Muscle of leg (tissue), 16 donors: ENCODE measurements at places on chromosomes 5 and 9.

- peak; percentile 51 for DNase-seq
These were observed 2.6 kb upstream of the GAPVD1 start for GRCh38 chr9:125258832-125259534.

DNA sequence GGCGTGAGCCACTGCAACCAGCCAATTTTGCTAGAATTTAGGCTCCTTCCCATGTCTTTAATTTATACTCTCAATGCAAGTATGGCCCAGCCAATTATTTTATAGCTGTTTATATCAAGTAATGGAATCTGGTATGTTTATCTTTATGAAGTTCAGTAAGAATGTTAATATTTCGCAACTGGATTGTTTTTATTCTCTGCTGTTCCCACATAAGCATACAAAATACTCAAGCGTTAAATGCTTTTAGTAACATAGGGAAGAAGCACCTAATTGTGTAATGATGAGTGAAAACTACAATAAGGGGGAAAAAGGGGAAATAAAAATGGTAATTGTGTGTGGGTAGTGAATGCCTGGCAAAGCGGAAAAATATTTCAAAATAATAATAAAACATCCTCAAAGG is 21.3 kb downstream of the PWWP2A start:
- peak; percentile 16 for DNase-seq

DNA sequence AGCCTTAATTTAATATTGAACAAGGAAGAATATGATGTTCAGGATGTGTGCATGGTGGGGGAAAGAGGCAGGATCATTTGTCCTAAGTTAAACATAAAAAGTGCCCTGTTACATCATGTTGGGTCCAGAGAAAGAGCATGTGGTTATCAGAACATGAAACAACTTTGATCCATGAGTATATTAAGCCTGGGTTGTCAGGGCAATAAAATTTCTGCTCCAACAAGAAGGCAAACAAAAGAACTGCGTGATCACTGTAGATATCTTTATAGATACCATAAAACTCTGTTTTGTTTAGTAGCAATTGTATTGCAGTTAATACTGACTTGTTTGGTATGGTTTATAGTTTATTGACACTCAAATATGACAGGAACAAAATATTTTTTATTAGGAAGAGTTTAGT is 35.2 kb downstream of the PCA3 start:
- no peak for DNase-seq

DNA sequence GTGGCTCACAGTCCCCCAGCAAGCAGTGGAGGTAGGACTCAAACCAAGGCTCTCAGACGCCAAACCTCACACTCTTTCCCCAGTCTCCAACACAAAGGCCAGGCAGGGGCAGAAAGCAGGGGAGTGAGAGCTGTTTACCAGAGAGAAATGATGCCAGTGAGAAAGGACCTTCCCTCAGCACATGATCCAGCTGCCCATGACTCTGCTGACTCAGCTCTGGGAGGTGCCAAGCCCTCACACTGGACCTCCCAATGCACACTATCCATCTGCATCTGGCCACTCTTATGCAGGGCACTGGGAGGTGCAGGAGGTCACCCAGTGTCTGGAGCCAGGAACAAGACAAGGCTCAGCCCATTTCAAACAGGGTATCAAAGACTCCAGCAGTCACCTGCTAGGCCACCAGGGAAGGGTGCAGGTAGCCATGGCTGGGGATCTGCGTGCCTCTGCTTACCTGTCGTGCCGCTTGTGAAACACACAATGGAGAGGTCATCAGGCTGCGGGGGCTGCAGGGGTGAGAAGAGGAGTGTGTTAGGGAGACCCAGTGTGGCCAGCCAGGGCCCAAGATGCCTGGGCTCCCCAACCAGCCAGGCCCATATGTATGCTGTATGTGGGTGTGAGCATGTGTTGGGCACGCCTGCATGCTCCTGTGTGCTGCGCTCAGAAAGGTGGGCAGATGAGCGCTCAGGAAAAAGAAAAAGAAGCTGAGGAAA is 26.3 kb downstream of the ACSL6 start:
- DNase-seq = no peak

GRCh38 chr9:121350993-121351561 is 19.0 kb downstream of the STOM start:
- peak; percentile 95 for DNase-seq

- DNase-seq = peak; percentile 59
These were observed 34.8 kb upstream of the TTC23L start for GRCh38 chr5:34803974-34804732.

- DNase-seq = no peak
These were observed 45.2 kb upstream of the SARDH start for GRCh38 chr9:133783331-133783731.

GRCh38 chr5:14724633-14725032 is 60.1 kb downstream of the OTULIN start:
- peak; percentile 59 for DNase-seq

DNA sequence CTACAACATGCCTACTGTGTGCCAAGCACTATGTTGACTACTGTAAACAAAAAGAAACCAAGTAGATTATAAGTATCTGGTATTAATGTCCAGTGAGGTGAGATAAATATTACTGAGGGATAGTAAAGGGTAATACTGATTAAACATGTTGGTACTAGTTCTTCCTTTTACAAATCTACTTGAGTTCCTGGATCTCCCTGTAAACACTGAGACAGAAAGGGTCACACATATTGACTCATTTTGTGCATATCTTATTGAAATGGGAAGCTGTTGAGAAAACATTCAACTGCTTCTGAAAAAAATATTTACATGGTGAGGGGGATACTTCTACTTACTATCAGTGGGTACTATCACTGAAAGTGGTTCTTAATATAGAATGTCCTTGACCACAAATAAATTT is 24.3 kb downstream of the EFNA5 start:
- DNase-seq = no peak

- DNase-seq = no peak
These were observed 475.7 kb downstream of the CCDC171 start for GRCh38 chr9:16028548-16028947.

DNA sequence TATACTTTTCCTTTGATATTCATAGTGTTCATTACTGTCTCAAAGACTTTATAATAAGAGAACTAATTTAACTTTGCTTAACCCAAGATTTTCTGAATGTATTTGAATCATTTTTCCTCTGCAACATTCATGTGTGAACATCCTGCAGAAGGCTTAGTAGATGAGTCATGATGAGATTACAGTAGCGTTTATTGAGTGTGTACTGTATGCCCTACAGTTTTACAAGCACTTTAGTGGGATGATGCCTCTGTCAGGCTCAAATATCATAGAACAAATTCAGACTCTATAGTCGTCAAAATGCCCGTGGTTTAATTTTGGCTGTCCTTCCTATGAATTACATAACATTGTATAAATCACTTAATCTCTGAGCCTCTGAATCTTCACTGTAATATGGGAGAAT is 41.2 kb downstream of the FYB1 start:
- DNase-seq = no peak

DNA sequence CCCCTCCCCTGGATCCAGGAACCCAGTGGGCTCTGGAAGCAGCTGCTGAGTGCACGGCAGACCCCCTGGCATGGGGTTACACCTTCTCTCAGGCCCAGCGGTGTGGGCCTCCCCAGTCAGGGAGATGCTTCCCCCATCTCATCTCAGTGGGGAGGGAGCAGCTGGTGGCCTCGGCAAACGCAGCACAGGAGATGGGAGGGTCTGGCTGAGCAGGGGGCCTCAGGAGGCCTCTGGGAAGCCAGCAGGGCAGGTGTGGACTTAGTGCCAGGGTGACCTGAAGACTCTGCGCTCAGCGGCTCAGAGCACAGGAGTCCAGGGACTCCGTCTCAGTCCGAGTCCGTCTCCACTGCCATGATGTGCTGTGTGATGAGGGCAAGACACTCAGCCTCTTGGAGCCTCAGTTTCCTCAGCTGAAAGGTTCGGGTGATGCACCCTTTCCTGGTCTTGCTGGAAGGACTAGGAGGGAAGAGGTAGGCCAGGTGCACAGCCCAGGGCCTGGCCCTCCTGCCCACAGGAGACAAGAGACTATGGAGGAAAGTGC is 100.6 kb downstream of the GTF3C4 start:
- peak; percentile 13 for DNase-seq

- DNase-seq = no peak
These were observed 122.1 kb upstream of the MAP3K1 start for GRCh38 chr5:56693220-56693579.

DNA sequence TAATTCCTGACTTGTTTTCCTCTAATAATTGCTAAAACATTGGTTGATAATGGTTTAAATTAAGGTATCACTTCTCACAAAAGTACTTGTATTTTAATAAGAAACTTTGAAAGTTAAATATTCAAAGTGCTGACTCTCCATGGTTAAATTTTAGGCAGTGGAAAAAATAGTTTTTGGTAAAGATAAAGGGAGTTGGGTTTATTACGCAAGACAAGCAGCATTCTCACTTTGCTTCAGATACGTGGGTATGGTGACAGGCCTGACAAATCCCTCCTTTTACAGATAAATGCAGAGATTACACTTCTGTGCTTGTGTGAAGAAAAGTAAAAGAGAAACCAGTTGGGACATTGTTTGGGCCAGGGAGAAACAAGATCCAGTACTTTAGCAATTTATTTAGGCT is 14.5 kb upstream of the FAM170A start:
- no peak for DNase-seq

DNA sequence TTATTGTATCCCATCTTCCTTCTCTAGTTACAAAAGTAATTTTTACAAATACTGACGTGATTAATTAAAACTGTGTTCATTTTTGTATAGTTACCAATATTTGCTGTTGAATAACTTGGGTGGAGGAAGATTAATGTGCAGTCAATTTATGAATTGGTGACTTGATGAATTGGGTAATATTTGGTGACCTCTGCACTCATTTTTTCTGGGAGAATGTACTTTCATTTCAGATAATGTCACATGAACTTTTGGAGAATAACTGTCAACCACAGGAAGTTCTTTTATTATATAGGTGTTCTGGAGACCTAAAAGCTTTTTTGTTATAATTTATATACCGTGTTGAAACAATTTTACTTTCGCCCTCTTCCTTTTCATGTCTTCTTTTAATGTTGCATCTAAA is 26.4 kb upstream of the FKTN start:
- no peak for DNase-seq

GRCh38 chr5:92017776-92018175 is 634.7 kb upstream of the ARRDC3 start:
- no peak for DNase-seq

DNA sequence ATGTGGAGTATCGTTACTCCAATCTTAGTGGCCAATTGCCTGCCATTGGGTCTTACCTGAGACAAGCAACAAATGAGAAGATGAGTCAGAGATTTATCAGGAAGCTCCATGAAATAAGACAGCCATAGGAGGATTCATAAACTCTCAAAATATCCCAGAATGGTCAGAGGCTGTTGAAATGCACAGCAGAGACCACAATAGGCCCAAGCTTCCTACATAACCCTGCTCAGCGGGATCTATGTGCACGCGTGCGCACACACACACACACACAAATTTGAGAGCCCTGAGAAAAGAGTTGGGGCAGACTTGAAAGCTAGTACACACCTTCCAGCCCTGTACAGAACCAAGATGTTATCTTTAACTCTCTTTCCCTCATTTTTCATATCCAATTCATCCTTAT is 9.8 kb downstream of the UIMC1 start:
- no peak for DNase-seq

DNA sequence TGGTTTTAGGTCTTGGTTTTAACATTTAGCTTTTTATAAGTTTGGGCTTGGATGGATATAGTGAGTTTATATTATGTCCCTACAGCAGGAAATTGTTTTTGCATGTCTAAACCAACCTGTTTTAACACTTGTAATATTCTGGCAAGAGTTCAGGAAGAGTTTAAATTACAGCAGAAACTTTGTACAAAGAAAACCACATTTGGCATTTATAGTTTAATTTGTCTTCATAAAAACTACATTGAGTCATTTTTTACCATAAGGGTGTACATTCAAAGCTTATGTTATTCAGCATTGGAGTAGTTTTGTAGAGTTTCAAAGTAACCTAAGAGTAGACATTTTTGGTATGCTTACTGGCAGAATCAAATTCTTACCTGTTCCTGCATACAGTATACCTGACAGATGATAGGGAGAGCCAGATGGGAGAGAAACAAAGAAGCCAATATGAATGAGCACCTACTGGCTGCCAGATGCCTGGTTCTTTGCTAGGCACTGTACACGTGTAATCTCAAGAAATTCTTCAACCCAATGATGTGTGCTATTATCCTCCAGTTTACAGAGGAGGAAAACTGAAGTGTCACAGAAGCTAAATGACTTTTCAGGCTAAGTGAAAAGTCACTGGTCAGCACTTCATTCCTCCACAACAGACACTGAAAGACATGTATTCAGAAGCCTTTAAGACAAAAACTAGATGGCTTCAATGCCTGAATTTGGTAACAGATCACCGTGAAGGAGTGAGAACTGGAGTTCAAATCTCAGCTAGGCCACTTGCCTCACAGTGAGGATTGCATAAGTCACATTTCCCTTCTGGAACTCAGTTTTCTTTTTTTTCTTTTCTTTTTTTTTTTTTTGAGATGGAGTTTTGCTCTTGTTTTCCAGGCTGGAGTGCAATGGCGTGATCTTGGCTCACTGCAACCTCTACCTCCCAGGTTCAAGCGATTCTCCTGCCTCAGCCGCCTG is 25.9 kb upstream of the ECM2 start:
- DNase-seq = peak; percentile 84

DNA sequence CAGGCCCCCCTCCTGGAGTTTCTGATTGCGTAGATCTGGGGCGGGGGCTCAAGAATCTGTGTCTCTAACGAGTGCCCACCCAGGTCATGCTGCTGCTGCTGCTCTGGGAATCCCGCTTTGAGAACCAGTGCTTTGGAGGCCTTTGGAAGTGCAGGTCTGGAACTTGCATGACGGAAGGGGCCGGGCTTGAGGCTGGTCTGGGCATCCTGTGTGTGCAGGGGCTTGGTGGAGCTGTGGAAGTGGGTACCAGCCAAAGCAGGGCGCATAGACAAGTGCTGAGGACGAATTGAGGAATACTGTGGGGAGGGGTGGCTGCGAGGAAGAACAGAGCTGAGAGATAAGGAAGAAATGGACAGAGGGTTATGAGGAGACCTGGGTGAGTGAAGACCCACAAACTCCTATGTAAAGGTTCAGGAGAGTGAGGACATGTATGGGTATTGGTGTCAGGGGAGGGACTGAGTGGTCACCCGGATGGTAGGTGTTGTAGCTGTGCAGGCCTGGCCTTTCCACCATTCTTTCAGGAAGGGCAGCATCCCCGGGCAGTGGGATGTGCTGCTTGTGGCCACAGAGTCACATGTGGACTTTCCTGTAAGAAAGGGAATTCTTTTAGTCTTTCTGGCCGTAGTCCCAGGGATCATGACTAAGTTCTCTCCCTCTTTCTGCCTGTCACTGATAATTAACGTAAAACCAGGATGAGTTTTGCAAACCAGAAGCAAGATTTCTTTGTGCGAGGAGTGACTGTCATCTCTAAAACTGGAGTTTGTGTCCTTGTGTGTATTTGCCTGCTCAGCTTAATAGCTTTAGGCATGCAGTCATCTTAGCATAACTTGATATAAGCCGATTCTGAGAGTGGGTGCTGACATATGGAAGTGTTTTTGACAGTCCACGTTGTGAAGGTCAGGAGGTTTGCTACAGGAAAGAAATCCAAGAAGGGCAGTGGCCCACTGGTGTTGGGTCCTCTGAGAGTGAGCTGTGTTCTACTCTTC is 43.3 kb upstream of the TJP2 start:
- peak; percentile 35 for DNase-seq

GRCh38 chr9:101478906-101479305 is 43.3 kb upstream of the ALDOB start:
- DNase-seq = no peak

- no peak for DNase-seq
These were observed 8.1 kb upstream of the NUP214 start for GRCh38 chr9:131117121-131117761.
